ENCODE measurements at places on chromosomes 16 and 17.
A peak's percentile ranks its signal among the peaks of the same experiment; 100 is the strongest.

DNA sequence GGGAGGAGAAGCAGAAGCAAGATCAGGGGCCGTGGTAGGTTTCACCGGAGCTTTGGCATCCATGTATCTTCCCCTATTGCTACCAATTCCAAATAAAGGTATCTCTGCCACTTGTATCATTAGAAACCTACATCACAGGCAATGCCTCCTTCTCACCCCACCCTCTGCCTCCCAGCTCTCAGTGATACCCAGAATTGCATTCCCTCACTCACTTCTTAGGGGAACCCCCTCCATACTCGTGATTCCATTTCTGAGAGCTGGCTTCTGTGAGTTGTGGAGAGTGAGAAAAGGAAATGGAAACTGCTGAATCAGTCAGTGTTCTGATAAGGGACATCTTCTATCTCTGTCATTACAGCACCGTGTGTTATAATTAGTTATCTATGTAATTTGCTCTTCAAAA lies 2.3 kb upstream of the CCL3 start:
- no peak for DNase-seq

GRCh38 chr17:41848788-41849187 lies 11.2 kb downstream of the KLHL10 start:
- no peak for DNase-seq

DNA sequence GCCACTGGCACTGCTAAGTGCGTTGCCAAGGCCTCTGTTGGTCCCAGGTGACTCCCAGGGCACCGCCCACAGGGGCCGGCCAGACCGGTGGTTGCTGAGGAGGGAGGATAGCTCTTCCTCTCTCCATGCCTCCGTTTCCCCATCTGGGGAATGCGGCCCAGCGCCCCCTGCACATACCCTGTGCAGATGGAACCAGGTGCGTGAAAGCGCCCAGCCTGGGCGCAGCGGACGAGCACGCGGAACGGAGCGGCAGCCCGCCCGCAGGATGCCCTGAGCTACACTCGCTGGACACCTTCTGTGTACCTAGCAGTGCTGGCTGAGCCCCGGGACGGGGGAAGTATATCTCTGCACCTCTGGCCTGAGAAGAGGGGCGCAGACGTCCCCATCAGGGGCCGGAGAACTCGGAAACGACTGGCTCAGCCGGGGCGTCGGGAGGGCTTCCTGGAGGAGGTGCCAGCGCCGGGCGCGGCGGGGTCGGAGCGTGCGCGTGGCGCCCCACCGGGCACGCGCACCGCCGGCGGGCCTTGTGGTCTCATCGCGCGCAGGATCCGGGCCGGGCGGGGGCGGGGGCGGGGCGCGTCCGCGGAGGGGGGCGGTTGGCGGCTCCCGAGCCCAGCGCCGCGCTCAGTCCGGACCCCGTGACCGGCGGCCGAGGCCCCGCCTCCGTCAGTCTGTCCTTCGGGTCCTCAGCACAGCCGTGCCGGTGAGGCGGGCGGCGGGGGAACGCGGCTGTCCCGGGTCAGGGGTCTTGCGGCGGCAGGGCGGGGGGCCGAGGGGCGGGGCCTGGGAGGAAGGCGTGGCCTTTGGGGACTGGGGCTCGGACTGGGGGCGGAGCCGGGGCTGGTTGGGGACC lies at the start of the genes CCDC78 and HAGHL:
Gene CCDC78 (minus strand): TSS at position 6 of the 853 bp plus-strand sequence. CDS start 76 bp downstream, outside the sequence.
Gene HAGHL (plus strand): TSS at position 669 of the 853 bp plus-strand sequence. CDS start 404 bp downstream, outside the sequence.
- peak; percentile 92 for DNase-seq

DNA sequence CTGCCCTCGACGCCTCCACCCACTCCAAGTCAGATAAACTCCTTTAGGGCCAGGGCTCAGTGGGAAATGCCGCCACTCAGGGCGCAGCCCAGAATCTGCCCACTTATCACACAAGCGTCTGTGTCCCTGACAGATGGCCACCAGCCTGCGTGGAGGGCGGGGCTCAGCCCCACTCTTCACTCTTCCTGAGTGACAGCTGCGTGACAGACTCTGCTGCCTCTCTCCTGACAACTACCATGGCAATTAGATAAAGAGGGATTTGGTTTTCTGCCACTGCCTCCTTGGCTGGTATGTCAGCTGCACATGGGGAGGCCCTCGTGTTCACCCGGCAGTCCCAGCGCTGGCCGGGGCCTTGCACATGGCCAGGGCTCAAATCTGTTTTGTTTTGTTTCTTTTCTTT lies 96.2 kb downstream of the RTN4RL1 start:
- DNase-seq: no peak

GRCh38 chr16:28186752-28187151 lies 25.0 kb downstream of the XPO6 start:
- no peak for DNase-seq

DNA sequence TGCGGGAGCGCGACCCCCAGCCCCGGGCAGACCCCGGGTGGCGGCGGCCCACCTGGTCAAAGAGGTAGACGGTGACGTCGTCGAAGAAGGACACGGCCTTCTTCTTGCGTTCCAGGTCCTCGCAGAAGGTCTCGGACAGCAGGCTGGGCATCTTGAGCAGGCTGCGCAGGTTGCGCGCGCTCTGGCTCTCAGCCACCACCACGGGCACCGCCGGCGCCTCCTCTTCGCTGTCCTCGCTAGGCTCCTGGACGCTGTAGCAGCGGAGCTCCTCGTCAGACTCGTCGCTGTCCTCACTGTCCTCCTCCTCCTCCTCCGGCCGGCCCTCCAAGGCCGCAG lies 45.2 kb upstream of the PVALEF start:
- no peak for DNase-seq

DNA sequence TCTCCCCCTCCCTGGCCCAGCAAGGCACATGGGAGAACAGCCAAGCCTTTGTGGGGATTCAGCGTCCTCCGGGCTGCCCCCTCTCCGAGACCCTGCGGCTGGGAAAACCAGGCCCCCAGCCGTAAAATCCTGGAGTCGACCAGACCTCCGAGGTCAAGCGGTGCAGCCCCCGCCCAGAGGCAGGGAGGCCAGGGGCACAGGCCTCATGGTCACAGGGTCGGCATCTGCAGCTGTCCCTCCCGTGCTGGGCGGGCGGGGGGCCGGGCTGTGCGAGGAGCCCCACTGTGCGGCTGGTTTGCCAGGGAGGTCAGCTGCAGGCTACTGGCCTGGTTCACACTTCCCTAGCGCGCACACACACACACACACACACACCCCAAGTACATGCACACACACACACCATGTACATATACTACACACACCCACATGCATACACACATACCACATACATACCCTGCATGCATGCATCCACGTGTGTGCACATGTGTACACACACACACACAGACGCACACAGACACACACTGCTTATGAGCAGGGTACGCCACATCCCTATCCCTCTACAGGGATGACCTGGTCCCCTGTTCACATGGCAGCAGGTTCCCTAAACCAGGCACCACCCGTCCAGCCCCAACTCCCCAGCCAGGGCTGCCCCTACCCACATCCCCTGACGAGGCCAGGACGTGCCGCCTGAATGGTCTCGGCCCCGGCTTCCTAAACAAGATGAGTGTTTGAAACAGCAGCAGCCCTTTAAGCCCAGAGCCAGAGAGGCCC lies 108.9 kb upstream of the CIBAR2 start:
- DNase-seq: no peak

DNA sequence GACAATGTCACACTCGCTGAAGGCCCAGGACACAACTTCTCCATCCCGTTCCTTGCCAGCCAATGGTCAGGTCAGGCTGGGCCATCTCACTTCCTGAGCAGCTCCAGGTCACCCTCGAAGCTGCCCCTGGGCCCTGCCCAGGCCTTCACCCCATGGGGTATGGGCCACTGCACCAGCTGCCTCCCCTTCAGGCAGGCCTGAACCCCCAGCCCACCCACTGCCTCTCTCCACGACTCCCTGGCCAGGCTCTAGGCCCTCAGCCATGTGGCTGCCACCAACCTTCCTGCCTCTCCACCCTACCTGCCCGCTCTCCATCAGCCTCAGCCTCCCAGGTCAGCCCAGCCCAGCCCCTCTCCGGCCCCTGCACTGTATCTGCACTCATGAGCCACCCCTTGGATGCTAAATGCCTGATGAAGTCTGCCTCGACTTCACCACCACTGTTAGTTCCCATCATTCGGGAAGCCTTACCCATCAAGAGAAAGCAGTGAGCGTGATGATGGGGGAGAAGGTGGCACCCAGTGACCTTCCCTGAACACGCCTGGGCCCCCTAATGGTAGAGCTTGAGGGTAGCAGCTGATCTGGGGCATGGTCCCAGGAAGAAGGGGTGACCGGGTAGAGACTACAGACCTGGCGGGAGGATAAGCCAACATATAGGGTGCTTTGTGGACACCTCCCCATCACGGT lies 30.9 kb upstream of the C16orf95 start:
- no peak for DNase-seq

DNA sequence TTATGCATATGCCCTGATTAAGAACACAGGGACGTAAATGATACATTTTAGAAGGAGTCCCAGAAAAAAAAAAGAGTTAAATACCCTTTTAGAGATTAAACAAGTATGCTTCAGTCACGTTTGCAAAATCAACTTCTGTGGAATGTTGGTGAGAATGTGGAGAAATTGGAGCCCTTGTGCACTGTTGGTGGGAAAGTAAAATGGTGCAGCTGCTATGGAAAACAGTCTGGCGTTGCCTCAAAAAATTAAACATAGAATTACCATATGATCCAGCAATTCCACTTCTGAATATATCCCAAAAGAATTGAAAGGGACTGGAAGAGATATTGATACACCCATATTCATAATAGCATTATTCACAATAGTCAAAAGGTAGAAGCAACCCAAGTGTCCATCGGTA lies 26.5 kb downstream of the RHBDL3 start:
- DNase-seq: no peak

Data from GM20000 (cell line).